ENCODE measurements at places on chromosomes 12 and 14. TPM values are rescaled to one million over a fixed set of nuclear protein-coding genes. Genes with fewer than 3 reads are reported as not detected.

GRCh38 chr12:47570151-47570550, 135.7 kb downstream of the RPAP3 start:
- no peak for DNase-seq

GRCh38 chr14:101253948-101254347, 307.3 kb upstream of the DIO3 start:
- no peak for DNase-seq

GRCh38 chr12:13504736-13505135, 308.2 kb downstream of the EMP1 start:
- no peak for DNase-seq

- DNase-seq, result no peak
Observed at GRCh38 chr12:70258605-70259403, 15.6 kb downstream of the CNOT2 start.

- DNase-seq, result peak; percentile 29
Observed at GRCh38 chr12:95551305-95551704, at the start of gene USP44. USP44 (minus strand) TSS chr12:95551476; CDS start chr12:95534256, 17,220 bp downstream.

DNA sequence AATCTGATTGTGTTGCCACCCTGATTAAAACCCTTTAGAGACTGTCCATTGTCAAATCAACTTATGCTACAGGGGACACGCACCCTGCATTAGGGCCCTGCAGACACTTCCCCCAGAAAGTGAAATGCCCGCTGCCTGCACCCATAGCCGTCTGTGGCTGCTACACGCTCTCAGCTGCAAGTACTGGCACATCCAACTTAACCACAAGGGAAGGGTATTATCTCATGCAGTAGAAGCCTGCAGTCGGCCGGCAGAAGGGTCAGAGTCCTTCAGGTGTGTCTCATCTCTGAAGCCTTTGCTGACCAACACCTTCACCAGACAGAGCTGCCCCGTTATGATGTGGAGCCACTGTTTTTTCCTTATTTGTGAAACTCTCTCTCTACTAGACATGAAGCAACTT, 20.8 kb downstream of the CFAP251 start:
- DNase-seq, result no peak

- no peak for DNase-seq
Observed at GRCh38 chr12:132422040-132422380, 67.9 kb upstream of the FBRSL1 start.

- no peak for DNase-seq
Observed at GRCh38 chr14:62694075-62694474, 351.2 kb downstream of the KCNH5 start.

DNA sequence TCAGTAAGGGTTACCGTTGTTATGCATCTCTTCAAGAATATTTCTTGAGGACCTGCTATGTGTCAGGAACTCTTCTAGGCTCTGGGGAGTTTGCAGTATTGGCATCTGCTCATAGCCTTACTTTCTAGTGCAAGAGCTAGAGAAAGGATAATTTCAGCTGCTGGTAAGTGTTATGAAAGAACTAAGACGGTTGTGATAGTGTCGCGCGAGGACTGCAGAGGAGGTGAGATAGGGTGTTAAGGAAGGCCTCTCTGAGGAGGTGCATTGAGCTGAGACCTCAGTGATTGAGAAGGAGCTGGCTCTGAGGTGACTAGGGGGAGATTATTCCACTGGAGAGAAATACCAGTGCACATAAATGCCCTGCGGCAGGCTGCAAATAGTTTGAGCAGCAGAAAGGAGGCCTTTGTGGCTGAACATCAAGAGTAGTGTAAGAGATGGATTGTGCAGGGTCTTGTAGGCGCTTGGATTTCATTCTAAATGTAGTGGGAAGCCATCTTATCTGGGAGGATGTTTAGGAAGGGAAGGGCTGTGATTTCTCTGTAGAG, 824 bp downstream of the DDX55 start:
- no peak for DNase-seq

- DNase-seq, result no peak
Observed at GRCh38 chr12:76551482-76551888, 8.1 kb downstream of the OSBPL8 start.

- peak; percentile 75 for DNase-seq
Observed at GRCh38 chr12:57771236-57771872, 551 bp downstream of the METTL1 start.

- no peak for DNase-seq
Observed at GRCh38 chr12:101850199-101850598, 19.4 kb upstream of the GNPTAB start.

DNA sequence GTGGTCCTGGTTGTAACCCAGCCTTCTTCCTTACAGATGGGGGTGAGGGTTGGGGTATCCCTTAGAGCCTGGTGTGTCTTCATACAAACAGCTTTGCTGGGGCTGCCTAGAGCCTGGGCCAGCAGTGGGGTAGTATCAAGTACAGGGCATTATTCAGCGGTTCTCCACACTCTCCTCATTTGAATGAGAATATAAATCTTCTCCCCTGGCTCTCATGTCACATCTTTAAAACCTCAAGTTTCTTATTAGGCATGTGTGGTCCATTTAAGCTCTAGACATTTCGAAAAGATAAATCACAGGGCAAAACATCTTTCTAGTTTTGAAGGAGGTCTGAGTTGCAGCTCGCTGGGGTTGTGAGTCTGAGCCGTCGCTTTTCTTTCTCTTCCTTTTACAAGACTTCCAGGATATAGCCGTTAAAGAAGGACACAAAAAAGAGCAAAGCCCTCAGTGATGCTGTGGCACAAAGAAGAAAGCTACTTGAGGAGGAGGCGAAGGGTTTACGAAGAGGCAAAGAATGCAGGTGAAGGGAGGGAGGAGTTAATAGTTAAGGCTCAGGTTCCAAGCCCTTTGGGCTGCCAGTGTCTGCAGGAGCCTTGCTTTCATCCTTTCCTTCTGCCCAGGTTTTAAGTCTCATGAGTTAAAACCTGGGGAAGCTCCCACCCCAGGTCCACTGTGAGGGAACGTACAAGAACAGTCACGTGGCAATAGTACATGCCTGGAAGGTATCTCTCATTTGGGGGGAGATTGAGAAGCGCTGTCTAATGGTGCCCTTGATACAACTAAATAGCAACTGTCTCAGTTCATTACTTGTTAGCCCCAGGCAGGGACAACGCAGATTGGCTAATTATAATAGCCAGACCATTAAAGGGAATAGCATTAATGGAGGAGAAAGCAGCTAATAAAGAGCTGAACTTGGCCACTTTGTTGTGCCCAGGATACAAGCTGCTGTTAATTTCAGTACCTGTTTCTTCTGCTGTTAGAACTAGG, 94.2 kb downstream of the ETV6 start:
- DNase-seq, result no peak

DNA sequence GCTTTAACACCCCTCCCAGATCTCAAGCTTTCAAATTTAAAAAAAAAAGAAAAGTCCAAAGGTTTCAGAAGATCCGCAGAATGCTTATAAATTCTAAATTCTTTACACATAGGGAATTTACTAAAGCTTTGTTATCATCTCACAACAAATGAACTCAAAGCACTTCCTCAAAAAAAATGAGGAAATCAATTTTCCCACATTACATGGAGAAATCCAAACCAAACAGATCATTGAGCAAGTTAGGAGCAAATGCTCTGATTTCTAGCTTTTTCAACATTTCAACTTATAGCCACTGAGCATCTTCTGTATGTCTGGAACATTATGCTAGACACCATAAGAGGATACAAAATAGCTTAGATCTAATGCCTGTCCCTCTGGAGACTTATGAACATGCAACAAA, 161.0 kb downstream of the CEP128 start:
- no peak for DNase-seq

DNA sequence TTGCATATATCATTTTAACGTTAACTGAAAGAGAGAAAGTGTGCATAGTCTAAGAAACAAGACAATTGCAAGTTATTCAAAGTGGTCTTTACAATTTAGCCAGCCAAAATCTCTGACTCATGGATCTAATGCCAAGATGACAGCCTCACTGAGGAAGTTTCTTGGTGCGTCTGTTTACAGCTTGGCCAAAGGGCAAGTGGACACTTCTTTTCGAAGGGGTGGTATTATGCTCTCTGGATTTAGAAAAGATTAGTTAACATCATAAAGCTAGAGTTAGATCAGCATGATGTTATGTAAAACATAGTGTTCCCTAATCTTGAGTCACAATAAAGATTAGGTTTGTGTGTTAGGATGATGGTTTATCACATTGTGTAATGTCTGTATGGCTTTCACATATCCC, 51.5 kb upstream of the SLC2A13 start:
- no peak for DNase-seq

- DNase-seq, result no peak
Observed at GRCh38 chr14:65949711-65950516, 536.3 kb upstream of the CCDC196 start.

GRCh38 chr14:33511851-33512640, 438.8 kb downstream of the EGLN3 start:
- DNase-seq, result no peak

GRCh38 chr12:94020335-94020734, 128.0 kb upstream of the PLXNC1 start:
- no peak for DNase-seq

GRCh38 chr12:64102339-64102738, 119.8 kb downstream of the KICS2 start:
- no peak for DNase-seq

GRCh38 chr14:64953661-64954060, 11.1 kb upstream of the GPX2 start:
- no peak for DNase-seq

The PPP2R5E gene
- total RNA-seq, result 70.3 TPM

The DAO gene
- not detected for total RNA-seq

The SERPINA5 gene
- 1.4 TPM for total RNA-seq

The KRT6C gene
- not detected for total RNA-seq

The RFC5 gene
- total RNA-seq, result 53.0 TPM

The AQP2 gene
- not detected for total RNA-seq

The RAPGEF3 gene
- total RNA-seq, result 0.89 TPM

The SMIM41 gene
- total RNA-seq, result not detected

The RIN3 gene
- total RNA-seq, result 12.1 TPM

The POLE2 gene
- total RNA-seq, result 31.5 TPM

The NKX2-8 gene
- not detected for total RNA-seq

The KLRC1 gene
- total RNA-seq, result not detected

The TEX22 gene
- total RNA-seq, result 5.2 TPM

The TMEM132C gene
- 10.6 TPM for total RNA-seq

The LPAR5 gene
- not detected for total RNA-seq

All from neural crest cell (in vitro differentiated cells).